ENCODE measurements at places on chromosomes 4 and X.

DNA sequence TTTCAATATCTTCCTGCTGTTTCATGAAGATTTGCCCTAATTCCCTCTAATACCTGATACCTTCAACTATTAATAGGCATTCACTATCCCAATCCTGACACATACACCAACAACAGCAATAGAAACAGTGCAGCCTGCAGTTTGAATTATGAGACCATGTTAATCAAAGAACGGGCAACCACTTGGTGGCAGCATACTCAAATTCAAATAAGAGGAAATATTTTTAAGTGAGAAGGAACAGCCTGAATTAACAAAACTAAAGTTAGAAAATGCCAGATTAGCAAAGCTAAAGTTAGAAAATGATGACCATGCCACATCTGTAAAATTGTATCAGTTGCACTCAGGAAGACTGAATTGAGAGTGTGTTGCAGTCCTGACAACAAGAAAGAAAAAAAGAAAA lies 204.9 kb downstream of the SMARCA1 start:
- no peak for DNase-seq

GRCh38 chrX:323721-324628 lies 5.4 kb upstream of the GTPBP6 start:
- DNase-seq: no peak

DNA sequence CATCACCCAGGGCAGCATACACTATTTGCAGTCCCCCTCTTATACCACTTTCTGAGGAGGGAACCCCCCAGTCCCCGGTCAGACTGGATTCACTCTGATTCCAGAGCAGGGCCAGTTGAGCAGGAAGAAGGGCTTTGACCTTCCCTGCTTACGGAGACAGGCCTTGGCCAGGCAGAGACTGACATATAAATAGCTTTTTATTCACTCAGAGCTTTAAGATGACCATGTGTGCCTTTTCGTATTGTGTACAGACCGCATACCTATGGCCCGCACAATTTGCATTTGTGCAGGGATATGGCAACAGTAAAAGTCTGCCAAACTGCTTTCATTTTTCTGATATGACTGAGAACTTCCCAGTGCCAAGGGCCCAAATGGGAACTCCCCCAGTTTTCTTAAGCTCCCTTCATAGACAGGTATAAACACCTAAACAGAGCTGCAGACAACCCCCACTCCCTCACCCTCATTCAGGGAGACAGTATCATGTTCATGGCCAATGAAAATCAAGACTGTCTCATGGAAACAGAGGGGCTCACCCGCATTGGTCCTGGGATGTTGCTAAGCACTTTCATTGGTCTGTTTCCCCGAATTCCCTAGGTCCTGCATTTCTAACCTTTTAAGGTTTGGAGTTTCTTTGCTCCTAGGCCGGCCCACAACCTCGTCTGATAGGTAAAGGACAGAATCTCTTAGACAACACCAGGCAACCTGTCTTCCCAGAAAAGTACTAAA lies 86.0 kb downstream of the RTL5 start:
- DNase-seq: no peak

DNA sequence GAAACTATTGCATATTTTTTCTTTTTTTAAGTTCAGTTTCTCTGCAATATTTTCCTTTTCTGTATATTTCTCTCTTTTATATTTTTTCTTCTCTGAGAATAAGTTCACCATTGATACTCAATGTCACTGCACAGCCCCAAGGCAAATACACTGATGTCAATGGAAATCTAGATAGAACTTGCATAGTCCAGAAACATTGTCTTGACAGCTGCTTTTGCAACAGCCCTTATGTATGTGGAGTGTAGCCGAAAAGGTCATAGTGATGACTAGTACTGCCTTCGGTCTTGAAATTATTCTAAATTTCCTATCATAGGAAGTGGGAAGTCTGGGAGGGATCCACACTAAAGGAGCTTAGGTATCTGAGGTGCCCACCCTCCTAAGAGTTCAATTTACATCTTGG lies 150.0 kb downstream of the SPOCK3 start:
- no peak for DNase-seq

DNA sequence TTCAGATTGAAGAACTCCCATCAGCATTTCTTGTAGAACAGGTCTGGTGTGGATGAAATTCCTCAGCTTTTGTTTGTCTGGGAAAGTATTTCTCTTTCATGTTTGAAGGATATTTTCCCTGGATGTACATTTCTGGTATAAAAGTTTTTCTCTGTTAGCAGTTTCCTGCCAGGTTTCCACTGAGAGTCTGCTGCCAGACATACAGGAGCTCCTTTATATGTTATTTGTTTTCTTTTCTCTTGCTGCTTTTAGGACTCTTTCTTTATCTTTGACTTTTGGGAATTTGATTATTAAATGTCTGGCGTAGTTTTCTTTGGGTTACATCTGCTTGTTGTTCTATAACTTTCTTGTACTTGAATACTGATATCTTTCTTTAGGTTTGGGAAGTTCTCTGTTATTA lies 486.5 kb downstream of the ARAP2 start:
- DNase-seq: no peak

GRCh38 chr4:57194068-57194611 lies 84.0 kb upstream of the IGFBP7 start:
- DNase-seq: no peak

DNA sequence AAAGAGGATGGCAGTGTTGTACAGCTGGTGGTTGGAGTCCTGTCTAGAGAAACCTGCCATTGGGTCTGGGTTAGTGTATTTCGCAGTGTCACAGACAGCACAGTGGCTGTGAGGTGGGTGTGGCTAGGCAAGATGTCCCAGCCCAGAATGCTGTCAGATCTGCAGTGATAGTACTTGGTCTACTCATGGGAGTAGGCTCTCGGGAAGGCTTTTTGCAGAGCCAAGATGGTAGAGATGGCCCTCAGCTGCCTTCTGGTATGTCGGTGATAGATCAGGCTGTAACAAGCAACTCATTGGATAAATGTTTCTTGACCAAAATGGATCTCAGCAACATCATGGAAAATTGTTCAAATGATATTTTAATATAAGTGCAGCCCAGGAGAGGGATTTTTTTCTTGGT lies 84.3 kb upstream of the WDR1 start:
- no peak for DNase-seq

- no peak for DNase-seq
Observed at GRCh38 chr4:16909281-16909680, 10.8 kb upstream of the LDB2 start.

DNA sequence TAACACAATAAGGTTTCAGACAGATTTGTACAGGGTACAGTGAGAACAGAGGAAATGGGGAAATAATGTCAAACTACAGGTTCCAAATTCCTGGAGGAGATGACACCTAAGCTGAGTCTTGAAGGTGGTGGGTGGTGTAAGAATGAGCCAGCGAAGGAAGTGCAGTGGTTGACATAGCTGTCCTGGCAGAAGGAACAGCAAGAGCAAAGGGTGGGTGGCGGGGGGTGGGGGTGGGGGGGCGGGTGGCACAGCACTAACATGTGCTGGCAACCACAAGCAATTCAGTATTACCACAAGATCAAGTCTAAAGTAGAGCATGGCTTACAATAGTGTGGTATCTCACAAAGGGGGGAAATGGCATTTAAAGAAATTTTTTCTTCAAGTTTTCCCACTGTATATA lies 13.1 kb upstream of the G3BP2 start:
- DNase-seq: no peak

- DNase-seq: no peak
Observed at GRCh38 chrX:41090568-41091238, 5.5 kb downstream of the USP9X start.

DNA sequence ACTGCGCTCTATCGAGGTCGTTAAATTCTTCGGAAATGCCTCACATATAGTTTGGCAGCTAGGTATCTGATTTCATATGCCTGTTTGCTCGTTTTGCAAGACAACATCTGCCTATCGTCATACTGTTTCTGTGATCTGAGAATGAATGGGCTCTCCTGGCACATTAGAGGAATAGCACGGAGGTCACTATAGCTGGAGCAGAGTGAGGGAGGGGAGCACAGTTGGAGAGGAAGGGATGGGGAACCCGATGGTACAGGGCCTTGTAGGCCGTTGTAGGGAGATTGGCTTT lies 552 bp downstream of the IKBKG start:
- no peak for DNase-seq

- DNase-seq: no peak
Observed at GRCh38 chr4:87093443-87094123, 126.8 kb downstream of the KLHL8 start.

GRCh38 chr4:42396752-42397634 lies at the start of gene SHISA3:
TSS of gene SHISA3 (plus strand) at chr4:42397488. CDS start at chr4:42398057, 569 bp downstream.
- no peak for DNase-seq

DNA sequence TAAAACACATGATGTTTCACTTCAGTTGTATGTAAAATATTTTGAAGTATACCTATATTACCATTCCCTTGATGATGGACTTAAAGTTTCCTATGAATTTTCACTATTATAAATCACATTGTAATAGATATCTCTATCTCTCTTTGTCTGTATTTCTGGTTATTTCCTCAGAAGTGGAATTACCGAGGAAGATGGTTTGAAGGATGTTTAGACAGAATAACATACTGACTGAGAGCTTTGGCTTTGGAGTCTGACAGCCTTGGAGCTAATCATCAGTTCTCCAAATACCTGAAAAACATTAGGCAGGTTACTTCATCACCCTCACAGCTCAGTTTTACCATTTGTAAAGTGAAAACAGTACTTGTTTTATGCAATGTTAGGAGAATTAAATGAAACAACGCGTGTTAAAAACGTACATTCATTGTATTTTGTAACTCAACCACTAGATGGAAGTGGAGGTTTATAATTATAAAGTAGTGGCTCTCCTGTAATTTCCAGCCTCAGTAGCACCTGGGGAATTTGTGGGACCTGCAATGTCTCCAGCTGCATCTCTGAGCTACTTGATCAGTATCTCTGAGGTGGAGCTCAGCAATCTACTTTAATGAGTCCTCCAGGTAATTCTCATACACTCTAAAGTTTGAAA lies 14.3 kb downstream of the JCHAIN start:
- DNase-seq: no peak

GRCh38 chr4:55435141-55435841 lies 39.5 kb downstream of the TMEM165 start:
- no peak for DNase-seq

DNA sequence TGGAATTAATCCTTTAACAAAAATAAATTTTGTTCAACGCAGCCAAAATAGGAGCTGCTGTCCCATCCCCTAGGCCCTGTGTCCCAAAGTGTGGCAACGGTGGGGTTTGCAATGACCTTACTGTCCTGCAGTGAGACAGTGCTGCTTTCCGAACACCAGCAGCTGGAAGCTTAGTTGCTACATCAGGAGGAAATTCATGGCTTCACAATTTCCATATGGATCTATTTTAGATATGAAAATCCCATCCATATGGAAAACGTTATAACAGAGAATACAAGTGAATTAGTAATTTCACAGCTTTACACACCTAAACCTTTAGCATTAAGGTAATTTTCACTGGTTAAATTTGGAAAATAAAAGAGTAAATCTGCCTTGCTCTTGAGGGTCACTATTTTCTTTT lies 396.3 kb upstream of the TENM3 start:
- DNase-seq: no peak

DNA sequence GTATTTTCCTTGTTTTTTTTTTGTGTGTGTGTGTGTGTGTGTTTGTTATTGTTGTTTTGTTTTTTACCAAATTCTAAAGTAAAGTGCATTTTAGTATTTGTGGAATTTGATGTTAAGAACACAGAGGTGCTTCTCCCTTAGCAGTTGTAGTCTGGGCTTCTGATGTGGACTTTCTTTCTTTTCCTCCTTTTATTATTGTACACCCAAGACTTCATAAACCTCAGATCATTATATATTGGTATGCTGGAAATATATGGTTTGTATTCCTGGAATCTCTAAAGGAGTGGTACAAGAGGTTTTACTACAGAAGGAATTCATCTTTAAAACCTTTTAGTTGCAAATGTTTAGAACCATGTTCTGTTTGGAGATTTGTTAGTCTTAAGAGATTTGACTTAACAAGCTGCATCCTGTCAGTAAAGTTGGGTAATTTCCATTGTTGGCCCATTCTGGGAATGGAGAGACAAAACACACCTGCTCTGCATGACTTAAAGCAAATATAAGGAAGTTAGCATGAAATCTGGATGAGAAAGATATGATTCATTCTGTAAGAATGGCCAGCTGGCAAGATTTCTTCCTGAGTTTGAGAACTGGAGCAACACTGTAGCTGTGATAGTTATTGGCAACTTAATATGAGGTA lies 64.0 kb downstream of the SMAD1 start:
- no peak for DNase-seq
